ENCODE measurements at places on chromosomes 13 and 19.

GRCh38 chr13:58855283-58855682 lies 1223.7 kb downstream of the PCDH17 start:
- DNase-seq = no peak

DNA sequence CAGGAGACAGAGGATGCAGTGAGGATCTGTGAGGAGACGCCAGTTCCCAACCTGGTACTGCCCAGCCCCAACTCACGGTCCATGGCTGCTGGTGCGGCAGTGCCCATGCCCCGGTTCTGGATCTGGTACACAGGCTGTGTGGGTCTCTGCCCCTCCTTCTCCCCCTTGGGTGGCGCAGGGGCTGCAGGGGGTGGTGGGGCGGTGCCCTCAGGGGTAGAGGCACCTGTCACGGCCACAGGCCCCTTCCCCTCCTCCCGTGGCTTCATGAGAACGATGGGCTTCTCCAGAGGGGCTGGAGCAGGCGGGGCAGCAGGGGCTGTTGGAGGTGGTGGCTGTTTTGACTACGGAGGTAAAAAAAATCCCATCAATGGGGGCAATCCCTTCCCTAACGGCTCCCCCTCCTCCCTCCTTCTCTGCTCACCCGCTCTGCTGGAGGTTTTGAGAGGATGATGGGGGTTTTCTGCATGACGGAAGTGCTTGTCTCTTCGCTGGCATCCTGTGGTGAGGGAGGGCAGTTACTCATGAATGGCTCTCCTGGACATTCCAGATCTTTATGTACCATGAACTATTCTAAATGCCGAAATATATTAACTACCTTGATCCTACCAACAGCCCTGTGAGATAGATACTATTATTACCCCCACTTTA lies 7.1 kb downstream of the SMG9 start:
- no peak for DNase-seq

GRCh38 chr13:101258071-101258470 lies 158.2 kb downstream of the NALCN start:
- DNase-seq = no peak

GRCh38 chr13:73618275-73618865 lies 515.8 kb downstream of the KLF12 start:
- no peak for DNase-seq

DNA sequence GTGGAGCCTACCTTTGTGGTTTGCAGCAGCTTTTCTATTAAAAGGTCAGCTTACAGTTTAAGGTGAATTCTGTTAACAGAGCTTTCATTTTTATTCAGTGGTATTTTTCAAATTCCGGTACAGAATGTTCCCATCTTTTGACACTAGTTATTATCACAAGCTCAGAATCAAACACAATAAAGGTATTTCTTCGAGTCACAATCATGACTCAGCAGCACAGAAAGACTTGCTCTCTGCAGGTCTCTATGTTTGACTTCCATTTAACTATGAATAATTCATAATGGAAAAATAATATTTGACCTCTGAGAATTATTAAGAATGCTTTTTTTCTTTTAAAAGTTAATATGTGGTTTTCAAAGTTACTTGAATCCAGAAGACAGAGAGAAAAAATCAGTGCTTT lies 28.2 kb downstream of the DACH1 start:
- no peak for DNase-seq

DNA sequence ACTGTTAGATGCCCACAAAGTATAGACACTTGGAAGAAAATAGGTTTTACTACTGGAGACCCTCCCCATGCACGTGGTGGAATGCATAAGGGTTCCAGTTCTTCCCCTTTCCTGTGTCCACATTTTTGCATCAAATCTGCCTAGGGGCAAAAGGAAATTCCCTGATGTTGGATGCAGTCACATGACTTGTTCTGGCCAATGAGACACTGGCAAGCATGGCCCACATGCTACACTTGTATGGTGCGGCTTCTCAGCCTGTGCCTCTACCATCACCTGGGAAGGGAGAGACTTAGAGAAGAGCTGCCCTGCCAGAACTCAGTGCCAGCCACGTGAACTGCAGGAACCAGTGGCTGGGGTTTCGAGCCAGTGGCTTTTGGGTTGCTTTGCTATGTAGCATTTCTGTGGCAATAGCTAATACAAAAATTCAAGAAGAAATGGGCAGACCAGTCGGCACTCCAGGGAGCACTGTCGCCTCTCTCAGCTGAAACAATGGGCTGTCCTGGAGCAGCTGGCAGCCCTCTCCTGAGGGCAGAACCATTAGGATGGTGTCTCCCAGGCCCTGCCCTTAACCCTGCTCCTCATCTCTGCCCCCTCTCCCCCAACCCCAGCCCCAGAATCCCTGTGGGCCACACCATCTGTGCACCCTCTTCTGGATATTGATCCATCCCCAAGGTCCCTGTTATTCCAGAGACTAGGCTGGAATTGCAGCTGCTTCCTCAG lies 634.0 kb downstream of the UQCRFS1 start:
- DNase-seq = peak; percentile 36

DNA sequence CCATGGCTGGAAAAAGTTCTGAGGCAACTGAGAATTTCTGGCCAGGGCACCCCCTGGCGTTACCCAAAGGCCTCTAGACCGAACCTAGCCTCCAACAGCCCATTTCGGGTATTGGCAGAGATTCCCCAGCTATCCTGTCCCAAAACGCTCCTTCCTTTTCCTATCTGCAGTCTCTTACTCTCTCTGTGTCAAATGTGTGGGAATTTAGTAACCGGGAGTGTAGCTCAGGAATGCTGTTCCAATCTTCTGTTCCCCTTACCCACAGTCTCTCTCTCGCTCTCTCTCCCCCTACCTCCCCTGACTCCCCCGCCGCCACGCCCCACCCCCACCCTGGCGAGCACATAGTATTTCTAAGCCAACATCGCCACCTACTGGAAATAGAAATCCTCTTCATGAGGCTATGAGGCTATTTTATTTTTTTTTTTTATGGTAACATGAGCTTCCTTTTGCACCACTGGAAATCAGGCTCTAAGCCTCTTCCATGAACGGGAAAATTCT lies 27.0 kb downstream of the OXGR1 start:
- no peak for DNase-seq
